ENCODE measurements at places on chromosomes 4 and X.

DNA sequence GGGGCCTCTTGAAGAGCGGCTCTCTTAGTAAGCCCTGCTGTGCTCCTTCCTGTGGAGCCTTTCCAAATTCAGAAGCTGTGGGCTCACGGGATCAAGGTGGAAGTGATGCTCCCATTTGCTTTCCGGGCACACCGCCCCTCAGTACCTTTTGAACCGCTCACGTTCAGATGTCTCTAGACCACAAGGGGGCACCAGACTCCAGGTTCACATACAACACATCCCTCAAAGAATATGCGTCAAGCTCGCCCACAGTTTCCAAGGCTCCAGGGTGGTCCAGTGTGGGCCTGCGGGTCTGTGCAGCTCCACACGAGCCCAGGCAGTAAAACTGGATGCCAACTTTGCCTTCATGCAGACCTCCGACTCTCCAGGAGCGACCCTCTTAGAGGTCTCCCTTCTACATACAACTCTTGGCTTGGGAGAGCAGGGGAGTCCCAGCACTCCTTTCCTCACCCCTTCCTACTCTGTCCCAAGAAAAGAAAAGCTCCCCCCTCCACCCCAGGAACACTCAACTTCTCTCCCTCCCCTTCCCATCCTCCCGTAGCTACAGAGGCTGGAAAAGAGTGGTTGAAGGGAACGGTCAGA, 11.0 kb downstream of the SUPT20HL1 start:
- DNase-seq, result peak; percentile 33

- DNase-seq, result no peak
Observed at GRCh38 chr4:54359919-54360650, 131.0 kb downstream of the PDGFRA start.

GRCh38 chrX:151680805-151681204, 14.5 kb upstream of the PRRG3 start:
- DNase-seq, result peak; percentile 28

DNA sequence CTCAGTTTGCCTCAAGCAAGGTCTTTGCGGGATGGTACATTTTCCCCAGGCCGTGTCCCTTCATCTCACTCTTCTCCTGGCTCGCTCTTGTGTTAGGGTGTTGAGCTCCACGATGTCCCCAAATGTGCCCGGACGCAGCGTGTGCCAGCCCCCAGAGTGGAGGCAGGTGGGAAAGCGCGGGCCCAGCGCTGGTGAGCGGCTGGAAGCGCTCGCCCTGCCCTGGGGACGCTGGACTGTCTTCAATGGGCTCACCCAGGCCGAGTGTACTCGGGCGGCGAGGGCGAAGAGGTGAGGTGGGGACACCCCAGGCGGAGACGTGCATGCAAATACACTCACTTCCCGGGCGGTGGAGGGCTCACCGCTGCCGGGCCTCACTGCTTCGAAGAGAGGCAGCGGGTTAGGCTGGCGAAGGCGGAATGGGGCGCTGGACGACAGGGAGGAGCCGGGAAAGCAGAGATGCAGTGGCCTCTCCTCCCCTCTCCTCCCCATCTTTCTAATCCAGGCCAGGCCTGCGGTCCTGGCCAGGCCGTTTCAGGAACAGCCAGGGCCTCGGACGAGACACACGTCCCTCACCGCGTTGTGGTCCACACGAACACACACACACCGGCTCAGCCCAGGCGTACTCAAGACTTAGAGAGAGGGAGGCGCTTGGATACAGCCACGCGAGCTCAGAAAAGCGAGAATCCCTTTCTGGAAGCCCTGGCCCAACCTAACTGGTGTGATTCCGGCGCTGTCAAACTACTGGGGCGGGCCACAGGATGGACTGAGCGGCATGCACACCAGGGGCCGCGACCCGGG, 2.2 kb downstream of the NKX6-1 start:
- DNase-seq, result no peak

DNA sequence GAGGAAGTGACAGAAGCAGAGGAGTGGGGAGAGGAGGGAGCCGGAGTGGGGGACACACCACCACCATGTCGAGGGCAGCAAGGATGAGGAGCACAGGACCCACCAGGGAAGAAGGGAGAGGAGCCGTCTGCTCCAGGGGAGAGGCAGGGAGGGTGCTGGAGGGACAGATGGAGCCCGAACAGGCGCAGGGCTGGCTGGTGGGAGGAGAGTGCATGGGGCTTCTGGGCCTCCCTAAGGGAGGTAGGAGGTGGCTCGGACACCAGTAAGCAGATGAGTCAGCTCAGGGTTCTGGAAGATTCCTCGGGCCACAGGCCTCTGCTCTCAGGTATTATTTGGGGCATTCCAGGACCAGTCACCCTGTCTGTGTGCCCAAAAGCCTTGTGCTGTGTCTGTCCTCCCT, 29.8 kb downstream of the ATP2B3 start:
- no peak for DNase-seq

DNA sequence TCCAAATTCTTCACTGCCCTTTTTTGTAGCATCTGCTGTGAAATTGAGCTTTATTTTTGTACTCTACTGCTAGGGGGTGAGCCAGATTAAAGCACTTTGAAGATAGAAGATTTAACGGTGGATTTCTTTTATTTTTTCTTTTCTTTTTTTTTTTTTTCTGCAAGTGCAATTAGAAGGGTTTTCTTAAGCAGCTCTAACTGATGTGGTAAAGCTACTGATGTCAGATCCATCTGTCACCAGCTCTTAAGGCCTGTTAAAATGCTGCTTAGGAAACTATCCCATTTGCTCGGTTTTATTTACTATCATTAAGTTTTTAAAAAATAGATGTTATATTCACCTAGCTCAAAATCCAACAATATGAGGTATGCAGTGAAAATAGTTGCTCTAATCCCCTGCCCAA, 7.1 kb downstream of the NDUFA1 start:
- no peak for DNase-seq

- no peak for DNase-seq
Observed at GRCh38 chrX:133958997-133959688, 26.3 kb downstream of the GPC3 start.

DNA sequence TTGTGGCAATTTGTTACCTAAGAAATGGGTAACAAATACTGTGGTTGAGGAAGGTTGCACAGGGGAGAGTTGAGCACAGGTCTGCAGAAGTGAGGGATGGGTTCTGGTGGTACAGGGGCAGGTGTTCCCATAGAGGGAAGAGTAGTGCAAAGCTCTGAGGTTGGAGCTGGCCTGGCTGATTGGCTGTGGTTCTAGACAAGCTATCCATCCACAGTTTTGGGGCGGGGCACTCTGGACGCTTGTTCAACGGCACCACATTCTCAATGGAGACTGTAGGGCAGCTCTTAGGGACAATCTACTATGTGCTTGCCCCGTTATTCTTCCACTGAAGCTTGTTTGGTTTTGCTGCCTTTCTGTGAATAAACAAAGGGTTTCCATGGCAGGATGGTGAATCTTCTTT, 35.4 kb downstream of the NAT8L start:
- DNase-seq, result no peak

DNA sequence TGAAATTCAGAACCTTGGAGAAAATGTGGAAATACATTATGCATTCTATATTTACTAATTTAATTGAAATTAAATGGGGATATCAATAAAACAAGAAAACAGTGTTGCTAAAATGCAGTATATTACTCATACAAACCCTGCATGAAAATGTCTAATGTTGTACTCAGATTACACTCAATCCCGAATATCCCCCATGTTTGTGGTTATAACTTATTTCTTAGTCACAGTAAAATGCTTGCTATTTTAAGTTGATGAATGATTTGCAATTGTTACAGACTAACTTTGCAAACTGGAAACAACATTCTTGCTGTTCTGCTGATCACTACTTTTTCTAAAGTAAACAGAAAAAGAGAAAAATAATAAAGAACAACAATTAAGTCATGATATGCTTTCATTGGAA, 33.1 kb upstream of the ANXA10 start:
- DNase-seq, result no peak

DNA sequence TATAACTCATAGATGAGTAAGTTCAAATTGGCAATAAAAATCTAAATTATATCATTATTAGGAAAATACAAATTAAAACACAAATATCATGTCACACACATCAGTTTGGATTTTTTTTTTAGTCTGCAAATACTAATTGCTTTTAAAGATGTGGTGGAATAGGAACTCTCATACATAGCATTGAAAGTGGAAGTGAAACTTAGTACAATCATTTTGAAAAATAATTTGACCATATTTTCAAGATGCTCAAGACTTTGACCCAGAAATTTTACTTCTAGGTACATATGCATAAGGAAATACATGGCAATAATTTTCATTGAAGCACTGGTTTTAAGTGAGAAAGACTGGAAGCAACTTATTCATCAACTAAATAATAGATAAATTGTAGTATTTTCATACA, 147.5 kb upstream of the SMIM31 start:
- DNase-seq, result no peak

DNA sequence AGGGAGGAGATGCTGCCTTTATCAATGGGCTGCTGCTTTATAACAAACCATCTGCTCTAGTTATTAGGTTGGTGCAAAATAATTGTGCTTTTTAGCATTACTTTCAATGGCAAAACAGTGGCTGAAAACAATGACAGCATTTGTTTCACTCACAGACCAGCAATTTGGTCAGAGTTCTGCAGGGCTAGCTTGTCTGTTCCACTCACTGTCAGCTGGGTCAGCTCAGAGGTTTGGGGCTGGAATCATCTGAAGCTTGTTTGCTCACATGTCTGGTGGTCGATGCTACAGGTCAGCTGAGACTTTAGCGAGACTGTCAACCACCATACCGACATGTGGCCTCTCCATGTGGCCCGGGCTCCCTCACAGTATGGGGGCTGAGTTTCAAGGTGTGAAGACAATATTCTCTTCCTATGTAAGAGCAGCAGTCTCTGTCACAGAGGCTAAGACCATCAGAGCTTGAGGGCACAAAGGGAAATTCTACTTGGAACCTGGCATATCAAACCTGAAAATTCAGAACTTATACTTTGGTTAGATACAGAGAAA, 81.3 kb upstream of the LIMCH1 start:
- DNase-seq, result no peak

DNA sequence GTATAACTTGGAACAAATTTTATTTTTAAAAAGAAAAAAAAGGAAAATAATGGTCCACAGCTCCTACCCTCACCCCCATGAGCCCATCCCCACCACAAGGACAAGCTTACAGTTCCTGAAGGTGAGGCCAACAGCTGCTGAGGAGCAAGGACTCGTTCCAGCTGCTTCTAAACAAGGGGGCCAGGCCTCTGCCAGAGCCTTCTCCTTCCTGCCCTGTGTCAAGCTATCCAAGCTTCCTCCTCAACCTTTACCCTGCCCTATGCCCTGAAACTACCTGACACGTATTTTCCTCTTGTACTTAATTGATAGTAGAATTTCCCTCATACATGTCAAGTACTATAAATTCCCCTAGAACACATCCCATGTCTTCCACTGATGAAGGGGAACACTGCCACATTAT, 8.8 kb downstream of the SH3D19 start:
- DNase-seq, result no peak

GRCh38 chrX:77564823-77565222, 117.6 kb downstream of the FGF16 start:
- no peak for DNase-seq

- no peak for DNase-seq
Observed at GRCh38 chr4:78293348-78293747, 236.2 kb downstream of the FRAS1 start.

DNA sequence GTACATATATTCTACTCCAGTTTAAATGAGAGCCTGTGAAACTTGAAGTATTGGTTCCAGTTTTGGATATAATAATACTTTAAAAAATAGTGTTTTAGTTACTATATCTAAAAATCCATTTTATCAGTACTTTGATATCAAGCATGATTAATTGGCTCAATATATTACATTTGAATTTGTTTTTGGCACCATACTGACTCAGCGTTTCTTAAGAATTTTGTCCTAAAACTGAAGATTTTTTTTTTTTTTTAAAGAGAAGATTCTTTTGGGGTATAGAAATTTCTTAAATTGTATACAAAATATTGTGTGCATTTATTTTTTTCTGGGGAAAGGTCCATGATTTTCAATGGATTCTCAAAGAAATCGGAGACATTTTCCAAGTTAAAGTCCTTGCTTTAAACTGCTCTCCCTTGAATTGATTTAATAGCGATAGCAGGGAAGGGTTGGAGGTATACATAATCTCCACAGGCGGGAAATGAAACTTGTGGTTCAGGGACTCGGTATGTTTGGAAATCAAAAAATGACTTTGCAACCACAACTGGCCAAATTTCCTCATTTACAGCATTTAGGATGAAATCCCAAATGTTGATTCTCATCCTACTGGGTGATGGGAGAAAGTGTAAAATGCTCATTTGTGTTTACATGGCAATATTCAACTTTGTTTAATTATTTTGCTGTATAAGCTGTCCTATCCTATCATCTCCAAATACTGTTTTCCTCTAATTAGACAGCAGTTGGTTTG, 62.3 kb downstream of the TMA16 start:
- no peak for DNase-seq

DNA sequence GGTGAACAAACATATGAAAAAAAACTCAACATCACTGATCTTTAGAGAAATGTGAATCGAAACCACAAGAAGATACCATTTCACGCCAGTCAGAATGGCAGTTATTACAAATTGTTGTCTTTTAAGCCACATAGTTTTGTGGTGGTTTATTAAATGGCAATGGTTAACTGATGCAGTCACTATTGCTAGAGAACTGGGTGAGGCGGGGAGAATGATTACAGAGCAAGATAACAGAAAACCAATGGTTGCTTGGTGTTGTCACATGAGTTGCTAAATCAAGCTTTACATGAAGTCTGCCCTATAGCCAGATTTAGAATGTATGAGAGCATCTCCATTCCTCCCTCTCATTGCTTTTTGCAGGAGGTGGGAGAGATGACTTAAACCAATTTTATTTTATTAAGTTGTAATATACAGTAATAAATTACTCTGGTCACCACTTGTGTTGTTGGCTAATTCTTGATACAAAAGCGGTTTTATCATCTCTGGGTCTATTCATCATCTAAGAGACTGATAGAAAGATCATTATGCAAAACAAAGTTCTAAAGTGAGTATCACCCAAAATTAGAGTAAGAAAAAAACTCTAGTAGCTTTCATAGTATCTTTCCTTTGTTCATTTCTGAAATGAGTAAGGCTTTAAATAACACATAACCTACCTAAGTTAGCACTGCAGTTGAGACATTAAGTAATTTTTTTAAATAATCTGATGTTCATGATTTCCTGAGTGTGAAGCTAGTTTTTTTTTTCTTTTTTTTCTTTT, 859.5 kb downstream of the STIM2 start:
- DNase-seq, result no peak

DNA sequence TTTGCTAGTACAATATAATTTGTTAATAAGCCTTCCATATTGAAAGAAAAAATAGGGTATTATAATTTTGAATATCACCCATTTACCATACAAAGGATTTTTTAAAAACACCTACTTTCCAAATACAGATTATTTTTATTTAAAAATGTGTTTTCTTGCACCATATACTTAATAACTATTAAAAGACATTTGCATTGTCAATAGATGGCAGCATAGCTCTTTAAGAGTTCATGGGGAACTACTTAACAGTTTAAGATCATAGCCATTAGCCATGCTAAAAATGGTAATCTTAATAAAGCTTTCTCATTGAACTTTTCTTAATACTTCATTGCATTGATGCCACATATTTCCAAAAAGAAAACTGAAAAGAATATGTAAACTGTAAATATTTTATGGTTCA, 1995.9 kb downstream of the C4orf33 start:
- DNase-seq, result no peak

- DNase-seq, result no peak
Observed at GRCh38 chrX:12434493-12434892, 296.2 kb downstream of the FRMPD4 start.

- no peak for DNase-seq
Observed at GRCh38 chr4:121380776-121381462, at the start of gene QRFPR. TSS of gene QRFPR (minus strand) at chr4:121381018. CDS start at chr4:121380647, 371 bp downstream.
